ENCODE measurements at places on chromosomes 4 and X.

DNA sequence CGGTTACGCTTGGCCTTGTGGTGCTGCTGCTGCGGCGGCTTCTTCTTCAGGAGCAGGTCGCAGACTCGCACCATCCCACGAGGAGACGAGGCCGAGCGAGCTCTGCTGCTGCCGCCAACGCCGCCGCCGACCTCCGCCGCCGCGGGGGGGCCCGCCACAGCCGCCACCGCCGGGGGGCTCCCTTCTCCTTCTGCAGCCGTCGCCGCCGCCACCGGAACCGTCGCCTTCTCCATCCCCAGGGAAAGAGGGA is 237 bp downstream of the ANKRD17 start:
- no peak for DNase-seq

GRCh38 chr4:1523907-1524636 is 117.8 kb upstream of the NKX1-1 start:
- no peak for DNase-seq

- DNase-seq = no peak
Measured at GRCh38 chrX:128928636-128929035, 594.7 kb downstream of the SMARCA1 start.

DNA sequence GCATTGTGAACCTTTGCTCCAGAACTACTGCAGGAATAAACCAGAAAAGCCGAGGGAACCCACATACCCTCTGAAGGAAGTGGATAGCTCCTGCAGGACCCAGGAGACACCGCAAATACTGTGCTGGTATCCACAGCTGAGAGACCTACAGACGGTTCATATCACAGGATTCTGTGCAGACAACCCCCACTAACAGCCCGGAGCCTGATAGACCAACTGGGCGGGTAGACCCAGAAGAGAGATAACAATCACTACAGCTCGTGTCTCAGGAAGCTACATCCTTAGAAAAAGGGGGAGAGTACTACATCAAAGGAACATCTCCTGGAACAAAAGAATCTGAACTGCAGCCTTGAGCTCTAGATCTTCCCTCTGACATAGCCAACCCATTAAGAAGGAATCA is 150.8 kb downstream of the FRAS1 start:
- no peak for DNase-seq

- DNase-seq = no peak
Measured at GRCh38 chrX:41480508-41481260, 33.5 kb downstream of the NYX start.

- DNase-seq = no peak
Measured at GRCh38 chr4:152936446-152937335, 568 bp downstream of the FHDC1 start.

DNA sequence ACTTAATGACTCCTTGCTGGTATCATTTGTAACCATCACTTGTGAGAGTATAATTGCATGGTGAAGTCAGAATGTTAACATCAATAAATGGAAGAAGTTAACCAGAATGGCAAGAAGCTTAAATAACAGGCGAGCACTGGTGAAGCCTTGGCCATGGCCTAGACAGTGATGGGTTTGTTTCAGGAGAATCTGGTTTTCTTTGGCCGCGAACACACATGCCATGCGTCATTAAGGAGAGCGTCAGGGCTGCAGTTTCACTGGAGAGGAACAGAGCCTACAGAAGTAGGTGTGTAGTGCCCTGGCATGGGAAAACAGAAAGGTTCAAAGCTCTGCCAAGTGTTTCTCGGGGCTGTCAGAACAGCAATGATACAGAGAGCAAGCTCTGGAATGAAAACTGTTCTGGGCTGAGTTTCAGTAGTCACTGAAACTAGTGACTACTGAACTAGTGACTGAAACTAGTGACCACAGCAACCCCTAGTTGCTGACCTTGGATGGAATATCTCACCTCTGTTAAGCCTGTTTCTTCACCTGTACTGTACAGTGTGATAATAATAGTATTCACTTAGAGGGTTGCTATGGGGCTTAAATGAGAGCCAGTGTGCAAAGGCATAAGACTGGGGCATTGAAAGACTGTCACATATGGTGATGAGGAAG is 93.8 kb downstream of the C4orf51 start:
- no peak for DNase-seq

DNA sequence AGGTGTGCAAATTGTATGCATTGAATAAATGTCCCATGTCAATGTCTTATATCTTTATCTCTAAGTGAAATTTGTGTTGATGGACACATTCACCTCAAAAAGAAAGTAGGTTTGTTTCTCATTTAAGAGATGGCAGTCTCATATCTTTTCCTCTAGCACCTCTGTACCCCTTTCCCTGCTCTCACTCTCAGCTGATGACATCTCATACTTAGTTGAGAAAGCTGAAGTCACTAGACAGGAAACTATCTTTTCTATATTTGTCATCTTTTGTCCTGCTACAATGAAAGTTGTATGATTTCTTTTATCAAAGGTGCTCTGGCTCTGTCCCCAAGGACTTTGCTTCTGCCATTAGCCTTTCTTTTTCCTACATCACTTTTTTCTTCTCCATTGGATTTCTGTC is 84.0 kb upstream of the GRPR start:
- no peak for DNase-seq

- DNase-seq = no peak
Measured at GRCh38 chrX:15146515-15146914, 123.4 kb downstream of the ASB9 start.

GRCh38 chrX:50770702-50771101 is 43.3 kb downstream of the SHROOM4 start:
- no peak for DNase-seq

GRCh38 chrX:73400136-73400748 is 46.6 kb upstream of the CDX4 start:
- DNase-seq = no peak

- DNase-seq = no peak
Measured at GRCh38 chr4:168679819-168680218, 183.0 kb downstream of the PALLD start.

DNA sequence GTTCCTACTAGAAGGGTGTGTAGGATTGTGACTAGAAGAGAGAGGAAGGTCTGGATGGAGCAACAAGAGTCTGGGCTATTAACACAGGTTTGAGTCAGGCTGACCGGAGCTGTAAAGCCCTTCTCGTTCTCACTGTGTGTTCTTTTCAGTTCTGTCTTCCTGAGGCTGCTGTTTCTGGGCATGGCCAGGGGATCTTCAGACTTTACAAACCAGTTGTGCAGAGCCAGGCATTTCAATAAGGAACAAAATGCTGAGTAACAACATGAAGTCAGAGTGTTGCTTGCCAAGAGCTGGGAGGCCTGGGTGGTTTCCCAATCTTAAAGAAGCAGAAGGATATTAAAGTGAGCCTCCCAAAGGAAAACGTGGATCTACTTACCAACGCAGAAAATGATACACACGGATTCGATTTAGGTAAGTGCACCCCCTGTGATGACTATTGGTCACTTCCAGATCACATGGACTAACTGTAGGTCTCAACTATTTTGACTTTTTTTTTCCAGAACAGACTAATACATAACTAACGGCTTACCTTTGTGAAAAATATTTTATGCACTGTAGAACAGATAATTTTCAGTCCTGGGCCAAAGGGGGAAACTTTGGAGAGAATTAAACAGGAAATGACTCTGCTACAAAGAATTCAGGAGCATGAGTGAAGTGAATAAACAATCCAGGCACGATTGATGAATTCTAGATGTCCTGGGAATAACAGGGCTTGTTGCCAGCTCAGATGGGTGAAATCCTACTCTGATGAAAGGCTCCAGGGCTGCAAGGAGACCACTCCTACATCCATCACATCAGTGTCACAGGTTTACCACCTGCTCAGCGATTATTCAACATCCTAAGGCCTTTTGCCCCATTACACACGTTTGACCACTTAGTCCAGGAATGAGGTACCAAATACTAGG is 94.5 kb downstream of the ANXA3 start:
- DNase-seq = no peak

DNA sequence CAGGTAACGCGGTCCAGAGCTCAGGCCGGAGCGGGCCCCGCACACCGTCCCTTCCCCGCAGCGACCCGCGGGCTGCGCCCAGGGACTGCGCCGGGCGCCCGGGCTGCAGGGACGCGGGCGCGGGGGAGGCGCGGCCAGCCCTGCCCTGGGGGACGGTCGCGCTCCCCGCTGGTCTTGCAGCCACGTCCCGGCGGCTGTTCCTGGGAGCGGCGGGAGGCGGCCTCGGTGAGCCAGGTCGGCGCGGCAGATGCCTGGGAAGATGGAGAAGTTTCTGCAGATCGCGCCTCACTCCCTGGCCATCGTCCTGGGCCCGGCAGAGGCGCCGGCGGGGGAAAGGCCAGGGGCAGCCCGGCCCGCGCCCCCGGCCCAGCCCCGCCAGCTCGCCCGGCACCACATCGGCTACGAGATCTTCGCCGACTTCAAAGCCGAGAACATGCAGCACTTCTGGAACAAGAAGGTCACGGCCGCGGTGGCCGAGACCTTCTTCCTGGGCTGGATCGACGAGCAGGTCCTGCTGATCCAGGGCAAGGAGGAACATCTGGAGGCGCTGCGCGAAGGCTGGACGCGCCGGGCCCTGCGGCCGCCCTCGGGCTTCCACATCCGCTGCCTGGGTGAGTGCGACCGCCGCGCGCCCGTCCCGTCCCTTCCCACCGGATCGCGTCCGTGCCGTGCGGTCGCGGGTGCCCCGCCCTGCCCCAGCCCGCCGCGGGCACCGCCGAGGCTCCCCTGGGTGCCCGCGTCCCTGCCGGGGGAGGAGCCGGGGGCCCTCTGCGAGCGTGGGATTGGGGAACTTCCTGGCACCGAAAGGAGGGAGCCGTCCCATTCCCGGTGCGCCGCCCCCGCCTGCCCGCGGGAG is 107.4 kb upstream of the STOX2 start:
- peak; percentile 15 for DNase-seq

DNA sequence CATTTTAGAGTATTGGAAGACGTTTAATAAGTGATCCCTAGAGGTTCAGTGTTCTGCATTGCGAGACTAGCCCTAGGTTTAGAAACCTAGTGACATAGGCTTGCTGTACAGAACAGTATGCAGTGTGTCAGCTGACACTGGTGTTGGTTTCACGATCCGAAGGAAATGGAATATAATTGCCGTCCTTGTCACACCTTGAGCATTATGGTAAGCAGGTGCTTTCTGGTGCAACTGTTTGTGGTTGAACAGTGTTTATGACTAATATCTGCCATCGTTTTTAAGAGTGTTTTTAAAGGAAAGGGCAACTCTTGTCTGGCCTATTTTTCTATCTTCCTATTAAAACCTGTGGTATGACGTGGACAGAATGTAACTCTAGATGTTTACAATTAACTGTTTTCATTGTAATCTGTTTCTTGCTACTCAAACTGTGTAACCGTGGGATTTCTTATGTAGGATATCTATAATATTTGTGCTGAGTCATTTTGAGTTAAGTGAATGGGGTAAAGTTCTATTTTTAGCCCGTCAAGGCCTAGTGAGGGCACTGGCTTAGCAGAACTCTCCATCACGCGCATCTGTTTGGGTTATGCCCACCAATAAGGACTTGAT is 53.8 kb upstream of the TBC1D14 start:
- DNase-seq = no peak

- no peak for DNase-seq
Measured at GRCh38 chr4:94491322-94491721, 39.6 kb downstream of the PDLIM5 start.

GRCh38 chr4:180539284-180539683 is 1703.9 kb upstream of the TENM3 start:
- DNase-seq = no peak

GRCh38 chrX:131818297-131818936 is 204.7 kb upstream of the STK26 start:
- no peak for DNase-seq

DNA sequence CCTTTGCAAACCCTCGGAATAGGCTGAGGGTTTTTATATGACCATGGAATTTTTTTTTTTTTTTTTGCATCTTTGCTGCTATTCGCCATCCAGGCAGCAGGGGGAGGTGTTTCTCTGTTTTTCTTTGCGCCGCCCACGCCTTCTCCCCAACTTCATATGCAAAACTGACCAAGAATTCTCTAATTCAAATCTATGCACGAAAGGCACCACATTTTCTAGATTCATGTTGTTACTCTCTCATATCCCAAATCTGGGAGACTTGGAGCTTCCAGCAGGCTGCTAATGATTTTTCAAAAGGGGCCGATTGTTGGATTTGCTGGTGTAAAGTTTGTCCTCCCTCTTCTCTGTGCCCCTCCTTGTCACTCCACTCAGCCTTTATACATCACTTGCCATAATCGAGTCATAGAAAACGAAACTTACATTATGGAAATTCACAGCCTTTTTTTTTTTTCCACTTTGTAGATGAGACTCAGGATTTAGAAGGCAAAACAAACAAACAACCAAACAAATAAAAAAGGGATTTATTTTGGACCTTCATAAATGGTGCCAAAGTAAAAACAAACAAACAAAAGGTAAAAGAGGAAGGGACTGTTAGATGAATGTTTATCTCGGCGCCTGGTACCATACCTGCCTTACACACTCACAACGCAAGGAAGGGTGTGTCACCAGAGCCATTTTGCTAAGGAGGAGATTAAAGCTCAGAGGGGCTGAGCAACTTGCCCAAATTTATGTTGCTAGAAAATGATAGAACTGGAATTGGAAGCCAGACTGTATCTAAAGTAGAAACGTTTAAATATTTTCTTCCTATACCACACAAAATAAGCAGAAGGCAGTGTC is 29.3 kb upstream of the BOD1L1 start:
- peak; percentile 57 for DNase-seq

GRCh38 chr4:85681221-85681657 is 206.3 kb downstream of the ARHGAP24 start:
- no peak for DNase-seq

DNA sequence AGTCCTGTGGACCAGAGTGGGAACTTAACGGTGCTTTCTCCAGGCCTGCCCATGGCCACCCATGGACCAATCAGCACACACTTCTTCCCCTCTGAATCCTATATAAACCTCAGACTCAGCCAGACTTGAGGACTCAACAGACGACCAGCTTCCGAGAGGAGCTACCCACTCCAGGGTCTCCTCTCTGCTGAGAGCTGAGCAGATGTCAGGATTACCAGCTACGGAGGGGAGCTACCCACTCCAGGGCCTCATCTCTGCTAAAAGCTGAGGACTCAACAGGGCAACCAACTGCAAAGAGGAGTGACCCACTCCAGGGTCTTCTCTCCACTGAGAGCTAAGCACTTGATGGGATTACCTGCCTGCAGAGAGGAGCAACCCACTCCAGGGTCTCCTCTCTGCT is 80.0 kb upstream of the DDX60 start:
- DNase-seq = no peak

DNA sequence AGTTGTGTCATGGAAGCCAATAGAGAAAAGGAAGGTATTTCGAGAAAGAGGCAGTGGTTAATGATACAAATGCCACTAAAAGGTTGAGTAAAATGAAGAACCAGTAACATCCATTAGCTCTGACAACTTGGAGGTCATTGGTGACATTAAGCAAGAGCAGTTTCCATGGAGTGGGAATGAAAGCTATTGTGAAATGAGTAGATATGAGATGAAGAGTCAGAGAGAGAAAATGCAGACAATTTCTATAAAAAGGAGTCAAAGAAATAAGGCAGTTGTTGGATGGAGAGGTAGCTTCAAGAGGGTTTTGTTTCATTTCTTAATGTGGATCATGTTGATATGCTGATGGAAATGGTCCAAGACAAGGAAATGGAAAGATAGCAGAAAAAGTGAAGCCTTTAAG is 9.6 kb upstream of the AMTN start:
- DNase-seq = no peak

- DNase-seq = no peak
Measured at GRCh38 chr4:89007338-89007939, 49.5 kb downstream of the FAM13A start.

GRCh38 chrX:132146456-132146855 is 18.6 kb upstream of the FRMD7 start:
- DNase-seq = no peak
